ENCODE measurements at places on chromosomes 5 and 9.

DNA sequence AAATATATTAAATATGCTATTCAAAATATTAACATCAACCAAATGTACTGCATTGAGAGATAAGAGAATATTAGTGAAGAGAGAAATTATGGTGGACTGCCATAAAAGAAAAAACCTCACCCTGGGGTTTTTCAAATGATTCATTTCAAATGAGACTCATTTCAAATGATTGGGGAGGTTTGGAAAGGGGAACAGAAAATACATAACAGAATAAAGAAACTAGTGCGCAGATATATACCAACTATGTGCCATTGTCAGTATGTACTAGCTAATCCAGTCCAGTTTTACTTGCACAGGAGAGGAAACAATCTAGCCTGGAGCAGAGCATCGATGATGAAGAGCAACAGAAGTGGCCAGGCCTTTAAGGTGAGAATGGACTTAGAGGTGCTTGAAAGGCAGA lies 651.6 kb upstream of the RORB start:
- no peak for DNase-seq

DNA sequence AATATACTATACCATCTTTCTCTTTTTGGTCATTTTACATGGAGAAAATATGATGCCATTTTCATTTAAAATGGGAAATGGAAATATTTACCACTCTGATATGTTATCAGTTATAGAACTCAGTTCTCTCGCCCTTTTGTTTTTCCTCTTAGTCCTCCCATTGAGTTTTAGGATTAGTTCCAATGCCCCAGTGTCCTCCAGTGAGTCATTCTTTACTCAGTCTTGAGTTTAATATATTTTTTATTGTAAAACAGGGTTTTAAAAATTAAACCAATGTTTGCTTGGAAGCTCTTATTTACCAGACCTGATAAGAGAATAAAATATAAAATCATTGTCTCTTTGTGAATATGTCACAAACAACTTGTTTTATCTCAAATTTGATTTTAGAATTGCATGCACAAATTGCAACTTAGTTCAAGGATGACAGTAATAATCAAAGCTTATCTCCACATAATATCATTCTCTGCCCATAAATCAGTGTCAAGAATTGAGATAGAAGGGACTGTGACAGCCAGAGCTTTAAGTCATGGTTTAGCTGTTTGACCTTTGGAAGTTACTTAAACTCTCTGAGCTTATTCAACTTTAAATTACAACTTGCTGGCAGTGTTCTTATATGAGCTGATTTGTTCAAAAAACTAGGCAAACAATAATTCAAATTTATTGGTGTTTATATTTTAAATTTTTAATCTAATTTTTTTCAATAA lies 166.4 kb downstream of the PAM start:
- DNase-seq, result no peak

DNA sequence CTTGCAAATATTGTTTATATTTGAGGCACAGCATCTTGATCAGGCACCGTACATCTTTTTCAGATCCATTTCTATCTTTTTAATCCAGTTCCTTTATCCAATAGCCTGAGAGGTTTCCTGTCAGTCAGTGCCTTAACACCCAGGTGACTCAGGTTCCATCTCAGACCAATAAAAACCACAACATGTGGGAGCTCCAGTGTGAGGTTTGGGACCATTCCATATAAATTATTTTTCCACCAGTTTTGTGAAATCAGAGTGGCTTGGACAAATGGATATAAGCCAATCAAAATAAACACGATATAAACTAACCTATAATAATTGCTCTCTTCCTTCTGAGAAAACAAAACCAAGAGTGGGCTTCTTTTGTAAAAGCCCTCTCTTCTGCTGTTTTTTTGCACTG lies 351.3 kb downstream of the NTRK2 start:
- DNase-seq, result no peak

DNA sequence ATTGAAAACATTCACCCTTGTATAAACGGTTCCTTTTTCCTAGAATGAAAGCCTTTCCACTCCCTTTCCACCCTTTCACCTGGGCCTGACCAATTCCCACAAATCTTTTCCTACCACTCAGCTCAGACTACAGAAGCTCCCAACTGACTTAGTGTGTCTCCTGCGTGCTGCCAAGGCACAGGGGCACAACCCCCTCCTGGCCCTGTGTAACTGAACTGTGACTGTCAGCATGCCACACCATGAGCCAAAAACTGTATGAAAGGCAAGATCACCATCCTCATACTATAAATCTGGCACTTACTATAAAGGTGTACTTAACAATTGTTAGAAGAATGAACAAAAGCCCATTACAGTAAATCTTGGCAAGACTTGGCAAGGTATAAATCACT lies 11.5 kb downstream of the NOL8 start:
- DNase-seq, result no peak

Data from activated CD4-positive, alpha-beta T cell treated with anti-CD3 and anti-CD28 coated beads, Interleukin-2, amount 50 U/mL, for 1 hour (primary cell).